ENCODE measurements at places on chromosomes 3 and 15.

DNA sequence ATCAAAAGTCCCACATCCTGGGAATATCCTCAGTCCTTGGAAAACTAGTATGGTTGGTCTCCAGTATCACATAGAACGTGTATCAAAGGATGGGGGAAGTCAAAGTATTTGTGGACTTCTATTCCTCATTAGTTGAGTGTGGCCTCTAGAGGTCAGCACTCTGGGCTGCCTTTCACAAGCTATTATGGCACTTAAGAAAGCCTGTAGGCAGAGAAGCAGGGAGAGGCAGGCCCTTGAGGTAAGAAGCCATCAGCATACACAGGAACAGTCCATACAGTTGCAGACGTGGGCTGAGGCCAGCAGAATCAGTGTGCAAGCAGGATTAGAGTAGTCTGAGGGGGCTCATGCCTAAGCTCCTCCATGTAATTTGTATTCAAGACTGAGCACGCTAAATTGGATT, 341.7 kb downstream of the CLSTN2 start:
- no peak for DNase-seq

DNA sequence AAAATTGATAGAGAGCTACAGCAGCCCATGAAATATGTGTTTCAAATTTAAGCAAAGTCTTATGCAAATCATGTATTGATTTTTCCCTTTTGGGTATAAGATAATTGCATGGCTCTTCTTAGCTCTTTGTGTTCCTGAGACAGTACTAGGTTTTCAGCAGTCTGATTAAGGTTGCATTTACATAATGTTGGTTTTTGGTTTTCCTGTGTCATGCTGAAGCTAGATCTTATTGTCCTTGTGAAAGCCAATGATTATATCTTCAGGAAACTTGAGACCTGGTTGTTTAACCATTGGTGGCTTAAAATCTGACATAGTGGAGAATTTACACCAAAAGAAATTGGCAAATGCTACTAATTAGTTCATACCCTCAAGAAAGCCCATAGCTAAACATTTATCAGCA, 392.6 kb downstream of the ZPLD1 start:
- no peak for DNase-seq

DNA sequence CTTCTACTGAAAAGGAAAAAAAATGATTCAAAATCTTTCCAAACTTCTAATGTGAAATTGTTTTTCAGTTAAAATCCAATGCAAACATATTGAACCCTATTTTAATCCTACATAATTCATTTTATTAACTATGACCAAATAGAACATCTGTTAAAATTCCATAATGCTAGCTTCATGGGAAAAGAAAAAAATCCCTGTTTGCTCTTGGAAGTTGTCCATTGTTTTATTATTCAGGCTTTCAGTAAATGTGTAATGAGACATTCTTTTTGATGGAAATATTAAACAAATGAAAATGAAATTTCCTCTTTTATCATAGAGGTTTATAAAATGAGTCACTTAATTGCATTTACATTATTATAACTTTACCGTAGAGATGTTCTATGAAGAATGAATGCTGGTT, 49.5 kb downstream of the SLC25A26 start:
- DNase-seq: no peak

- DNase-seq: no peak
These were observed 12.7 kb downstream of the PLXND1 start for GRCh38 chr3:129593595-129594339.

- no peak for DNase-seq
These were observed 51.9 kb downstream of the USP8 start for GRCh38 chr15:50476143-50476542.

DNA sequence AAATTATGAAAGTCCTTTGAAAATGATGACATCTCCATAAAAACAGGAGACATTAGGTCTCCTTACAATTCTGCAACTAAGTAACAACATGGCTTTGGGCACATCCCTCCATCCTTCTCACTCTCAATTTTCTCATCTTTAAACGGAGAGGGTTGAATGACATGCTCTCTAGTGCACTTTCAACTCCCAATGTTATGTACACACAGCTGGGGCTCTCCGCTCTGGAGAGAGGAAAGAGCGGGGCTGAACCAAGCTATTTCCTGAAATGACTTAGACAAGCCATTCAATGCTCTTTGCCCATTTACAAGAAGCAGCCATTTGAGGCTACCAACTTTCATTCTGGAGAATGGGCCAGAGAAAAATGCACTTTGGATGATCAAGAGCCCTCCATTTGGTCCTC, 144.2 kb upstream of the BNIP2 start:
- DNase-seq: no peak

- no peak for DNase-seq
These were observed 1064.3 kb upstream of the EPHA6 start for GRCh38 chr3:95750097-95750496.

DNA sequence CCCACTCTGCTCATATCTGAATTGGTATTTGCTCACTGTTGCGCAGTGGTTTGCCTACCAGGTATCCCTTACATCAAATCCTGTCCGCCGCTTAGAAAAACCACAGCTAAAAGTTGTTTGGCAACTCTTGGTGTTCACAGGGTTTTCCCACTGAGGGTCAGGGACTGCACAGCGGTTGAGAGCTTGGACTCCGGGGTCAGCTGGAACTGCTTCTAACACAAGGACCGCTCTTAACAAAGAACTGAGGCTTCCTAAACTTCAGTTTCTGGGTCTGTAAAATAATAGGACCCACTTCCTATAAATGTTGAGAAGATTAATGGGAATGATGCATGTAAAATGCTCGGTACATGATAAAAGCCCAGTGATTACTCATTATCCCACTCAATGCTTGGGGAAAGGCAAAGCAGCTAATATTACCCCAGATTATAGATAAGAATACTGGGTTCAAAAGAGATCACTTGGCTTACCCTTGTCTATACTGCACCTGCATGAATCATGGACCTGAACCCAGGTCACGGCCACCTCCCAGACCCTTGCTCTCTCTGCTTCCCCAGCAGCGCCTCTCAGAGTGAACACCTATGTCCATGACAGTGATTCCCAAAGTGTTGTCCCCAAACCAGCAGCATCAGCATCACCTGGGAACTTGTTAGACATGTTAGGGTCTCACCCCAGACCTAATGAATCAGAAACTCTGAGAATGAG, 36.1 kb downstream of the LIPC start:
- DNase-seq: no peak

GRCh38 chr3:127182848-127183714, 9.8 kb upstream of the PRR23E start:
- no peak for DNase-seq

GRCh38 chr3:37024092-37024491, 30.8 kb downstream of the MLH1 start:
- no peak for DNase-seq

GRCh38 chr15:100570275-100570674, 31.7 kb downstream of the LINS1 start:
- no peak for DNase-seq

DNA sequence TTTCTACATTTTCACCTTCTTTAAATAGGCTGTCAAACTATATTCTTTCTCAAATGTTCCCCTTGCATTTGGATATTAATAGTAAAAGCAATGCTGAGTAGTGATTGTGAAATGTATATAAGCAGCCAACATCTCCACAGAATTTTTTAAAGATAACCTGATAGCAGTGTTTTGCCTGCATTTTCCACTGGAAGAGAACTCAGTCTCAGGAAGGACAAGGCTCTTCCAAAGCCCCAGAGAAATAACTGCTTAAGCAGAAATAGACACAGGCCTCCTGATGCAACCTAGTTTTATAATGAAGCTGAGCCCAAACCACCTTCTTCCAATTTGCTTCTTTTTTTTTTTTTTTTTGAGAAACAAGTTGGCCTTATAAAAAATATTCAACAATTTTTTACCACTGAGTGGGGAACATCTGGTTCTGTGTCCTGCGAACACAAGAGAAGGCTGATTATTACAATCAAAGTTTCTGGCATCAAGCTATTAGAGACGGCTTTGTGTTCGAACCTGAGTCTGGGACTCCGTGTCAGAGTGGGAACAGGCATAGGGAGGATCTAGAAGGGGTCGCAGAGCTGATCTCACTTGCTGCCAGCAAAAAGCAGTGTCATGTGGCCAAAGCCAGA, 332.5 kb upstream of the TBL1XR1 start:
- DNase-seq: no peak

- no peak for DNase-seq
These were observed 56.8 kb upstream of the NANOGP8 start for GRCh38 chr15:35141743-35142471.

DNA sequence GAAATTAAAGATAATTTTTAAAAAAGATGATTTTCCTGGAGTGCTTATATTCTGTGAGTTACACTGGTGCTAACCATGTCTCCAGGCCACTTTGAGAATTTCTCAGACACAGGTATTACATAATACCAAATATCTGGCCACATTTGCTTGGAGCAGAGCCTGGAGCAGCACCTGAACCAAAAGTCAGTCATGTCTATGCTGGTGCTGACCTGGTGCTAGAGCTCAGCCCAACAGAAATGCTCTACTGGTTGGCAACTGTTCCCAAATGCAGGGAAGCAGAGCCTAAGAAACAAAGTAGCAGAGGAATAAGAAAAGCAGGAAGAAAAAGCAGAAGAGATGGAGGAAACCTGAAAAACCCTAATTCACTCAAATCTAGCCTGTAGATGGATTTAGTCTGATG, 135.7 kb upstream of the SLC7A14 start:
- DNase-seq: no peak

GRCh38 chr15:80105595-80105994, 46.1 kb downstream of the ZFAND6 start:
- DNase-seq: no peak

DNA sequence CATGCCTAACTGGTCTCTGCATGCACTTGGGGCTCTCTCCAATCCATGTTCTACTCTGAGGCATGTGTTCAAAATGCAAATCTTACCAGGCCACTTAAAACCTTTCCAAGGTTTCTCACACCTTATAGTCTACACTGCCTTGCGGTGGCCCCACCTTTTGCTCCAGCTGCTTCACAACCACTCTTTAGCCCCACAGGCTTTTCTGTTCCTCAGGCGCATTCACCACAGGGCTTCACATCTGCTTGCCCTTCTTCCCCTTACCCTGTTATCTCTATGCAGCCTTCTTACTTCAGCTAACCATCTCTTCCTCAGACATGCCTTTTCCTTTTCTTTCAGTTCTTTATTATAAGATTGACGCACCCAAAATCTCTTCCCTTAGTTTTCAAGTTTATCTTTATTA, 37.8 kb downstream of the MINDY4B start:
- DNase-seq: no peak

- DNase-seq: no peak
These were observed 51.7 kb downstream of the GOLIM4 start for GRCh38 chr3:168044049-168044448.

DNA sequence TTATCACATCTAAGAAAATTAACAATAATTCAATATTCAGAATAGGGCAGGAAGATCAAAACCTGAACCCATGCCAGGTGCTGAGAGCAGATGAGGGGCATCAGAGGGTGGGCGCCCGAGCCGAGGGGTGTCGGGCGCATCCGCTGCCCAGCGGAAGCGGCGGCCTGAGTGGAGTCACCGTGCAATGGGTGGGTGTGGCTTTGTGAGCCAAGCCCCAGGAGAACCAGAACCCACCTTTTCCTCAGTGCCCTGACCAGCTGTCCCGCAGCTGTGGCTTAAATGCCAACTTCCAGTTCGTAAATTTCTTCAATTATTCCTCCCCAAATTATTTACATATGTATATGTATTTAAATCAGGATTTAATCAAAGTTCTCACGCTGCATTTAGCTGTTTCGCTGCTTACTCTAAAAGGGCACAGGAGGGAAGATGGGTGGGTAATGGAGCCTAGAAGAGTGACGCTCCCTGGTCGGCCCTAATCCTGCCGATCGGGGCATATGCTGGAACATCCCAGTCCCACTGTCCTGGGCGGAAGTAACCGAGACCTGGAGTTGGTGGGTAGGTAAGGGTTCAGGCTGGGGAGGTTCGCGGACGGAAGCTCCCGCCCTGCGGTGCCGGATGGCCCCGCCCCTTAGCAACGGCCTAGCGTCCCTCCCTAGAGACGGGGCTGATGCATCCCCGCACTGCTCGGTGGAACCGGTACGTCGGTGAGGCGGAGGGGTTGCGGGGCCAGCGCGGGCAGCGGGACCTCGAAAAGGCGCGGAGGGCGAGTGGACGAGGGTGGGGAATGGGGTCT, 1.3 kb downstream of the DNAH1 start:
- DNase-seq: peak; percentile 44

- no peak for DNase-seq
These were observed 127.7 kb downstream of the MTHFS start for GRCh38 chr15:79769069-79769481.

DNA sequence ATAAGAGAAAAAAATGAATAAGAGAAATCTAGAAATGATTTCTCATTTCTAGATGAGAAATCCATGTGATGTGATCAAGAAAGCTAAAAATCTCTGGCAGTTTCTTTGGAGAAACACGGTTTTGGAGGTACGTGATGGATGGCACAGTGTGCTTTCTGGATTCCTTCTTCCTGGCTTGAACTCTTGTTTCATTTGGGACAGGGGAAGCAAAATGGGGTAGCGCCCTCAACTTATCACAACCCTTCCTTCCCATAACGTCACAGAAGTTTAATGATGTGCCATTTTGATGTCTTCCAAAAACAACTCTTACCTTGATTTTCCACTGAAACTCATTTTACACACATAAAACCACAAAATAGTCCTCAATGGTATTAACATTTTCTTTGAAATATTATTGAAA, 1037.3 kb downstream of the ROBO2 start:
- DNase-seq: no peak

- no peak for DNase-seq
These were observed 141.6 kb downstream of the PLCH1 start for GRCh38 chr3:155603302-155603701.

- no peak for DNase-seq
These were observed 193.5 kb downstream of the FOXP1 start for GRCh38 chr3:71389911-71390573.

DNA sequence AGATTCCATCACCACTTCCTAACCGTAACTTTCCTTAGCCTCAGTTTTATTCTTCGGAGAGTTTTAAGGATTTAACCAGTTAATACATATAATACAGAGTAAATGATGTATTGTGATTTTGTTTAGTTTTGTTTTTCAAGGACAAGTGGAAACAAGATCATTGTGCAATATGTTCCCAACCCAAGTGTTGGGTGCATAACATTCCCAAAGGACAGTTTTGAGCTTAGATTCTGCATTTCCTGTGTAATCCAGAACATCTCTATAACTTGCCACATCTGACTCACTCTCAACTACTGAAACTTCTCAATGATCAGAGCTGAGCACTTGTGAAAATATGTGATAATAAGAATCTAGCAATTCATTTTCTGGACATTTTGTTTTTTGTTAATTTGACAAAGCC, 466.1 kb upstream of the PPP2R3A start:
- no peak for DNase-seq

GRCh38 chr3:149487598-149488197, 13.2 kb downstream of the TM4SF4 start:
- DNase-seq: no peak

DNA sequence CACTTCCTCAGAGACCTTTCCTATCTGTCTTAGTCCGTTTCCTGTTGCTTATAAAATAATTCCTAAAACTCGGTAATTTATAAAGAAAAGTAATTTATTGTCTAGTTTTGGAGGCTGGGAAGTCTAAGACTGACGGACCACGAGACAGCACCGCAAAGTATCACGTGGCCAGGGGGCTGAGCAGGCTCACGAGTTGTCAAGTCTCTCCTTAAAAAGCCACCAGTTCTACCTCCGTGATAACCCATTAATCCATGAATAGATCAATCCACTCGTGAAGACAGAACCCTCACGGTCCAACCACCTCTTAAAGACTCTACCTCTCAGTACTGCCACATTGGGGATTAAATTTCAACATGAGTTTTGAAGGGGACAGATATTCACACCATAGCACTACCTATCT, 821 bp downstream of the LINS1 start:
- DNase-seq: peak; percentile 40

- DNase-seq: no peak
These were observed 54.8 kb upstream of the DLG1 start for GRCh38 chr3:197353001-197353866.
